ENCODE measurements at places on chromosomes 1 and 21. TPM values are rescaled to one million over a fixed set of nuclear protein-coding genes. Genes with fewer than 3 reads are reported as not detected.

KLHDC9 gene
- 2.2 TPM for total RNA-seq

PADI4 gene
- total RNA-seq, result not detected

MAP3K7CL gene
- total RNA-seq, result 1.5 TPM

OLIG2 gene
- total RNA-seq, result not detected

FMO5 gene
- 0.21 TPM for total RNA-seq

PROK1 gene
- total RNA-seq, result not detected

OPRD1 gene
- 0.05 TPM for total RNA-seq

DMBX1 gene
- total RNA-seq, result 0.68 TPM

ALX3 gene
- total RNA-seq, result not detected

OR2L13 gene
- not detected for total RNA-seq

WNT9A gene
- 8.7 TPM for total RNA-seq

GOLT1A gene
- 5.1 TPM for total RNA-seq

OR6N1 gene
- total RNA-seq, result not detected

WDR64 gene
- not detected for total RNA-seq

SH2D1B gene
- total RNA-seq, result 0.08 TPM

PLXNA2 gene
- 0.86 TPM for total RNA-seq

EXTL2 gene
- 9.7 TPM for total RNA-seq

CLCNKB gene
- 0.08 TPM for total RNA-seq

DRAXIN gene
- 0.08 TPM for total RNA-seq

CFHR1 gene
- total RNA-seq, result 0.20 TPM

ARMH1 gene
- 0.93 TPM for total RNA-seq

LMOD1 gene
- total RNA-seq, result not detected

LRRIQ3 gene
- total RNA-seq, result 0.51 TPM

PCBP3 gene
- 1.5 TPM for total RNA-seq

VSIG8 gene
- not detected for total RNA-seq

KLF17 gene
- 0.34 TPM for total RNA-seq

FAM163A gene
- total RNA-seq, result not detected

ANKRD34A gene
- 0.11 TPM for total RNA-seq

ATPAF1 gene
- 33.1 TPM for total RNA-seq

KRTAP19-1 gene
- total RNA-seq, result not detected

BTG3 gene
- 32.7 TPM for total RNA-seq

F13B gene
- total RNA-seq, result 0.08 TPM

CYP4A11 gene
- not detected for total RNA-seq

TSPEAR gene
- total RNA-seq, result not detected
